Sigmoid colon (tissue), 7 donors: ENCODE measurements at places on chromosomes 12 and 14. TPM values are rescaled to one million over a fixed set of nuclear protein-coding genes. Genes with fewer than 3 reads are reported as not detected.

DNA sequence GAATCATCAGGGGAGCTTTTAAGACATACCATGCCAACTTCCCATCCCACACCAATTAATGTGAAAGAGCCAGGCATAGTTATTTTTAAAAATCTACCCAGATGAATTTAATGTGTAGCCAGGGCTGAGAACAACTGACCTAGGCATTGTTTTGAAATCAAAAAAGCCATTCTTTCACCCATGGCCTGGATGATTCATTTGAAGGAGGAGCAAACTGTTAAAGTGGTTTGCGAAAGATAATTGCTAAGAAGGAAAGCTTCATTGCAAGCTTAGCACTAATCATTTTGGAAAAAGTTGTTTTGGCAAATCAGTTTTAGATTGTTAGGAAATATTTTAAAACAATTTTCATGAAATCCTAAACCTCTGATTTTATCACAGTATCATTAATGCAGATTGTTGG lies 2.1 kb upstream of the GTSF1 start:
- DNase-seq, result no peak
- no peak overlapping the region for H3K27ac ChIP-seq
- peaks cover 3% of the 10 kb centered on the region for H3K4me1 ChIP-seq
- no peaks in the 10 kb centered on the region for H3K27me3 ChIP-seq

DNA sequence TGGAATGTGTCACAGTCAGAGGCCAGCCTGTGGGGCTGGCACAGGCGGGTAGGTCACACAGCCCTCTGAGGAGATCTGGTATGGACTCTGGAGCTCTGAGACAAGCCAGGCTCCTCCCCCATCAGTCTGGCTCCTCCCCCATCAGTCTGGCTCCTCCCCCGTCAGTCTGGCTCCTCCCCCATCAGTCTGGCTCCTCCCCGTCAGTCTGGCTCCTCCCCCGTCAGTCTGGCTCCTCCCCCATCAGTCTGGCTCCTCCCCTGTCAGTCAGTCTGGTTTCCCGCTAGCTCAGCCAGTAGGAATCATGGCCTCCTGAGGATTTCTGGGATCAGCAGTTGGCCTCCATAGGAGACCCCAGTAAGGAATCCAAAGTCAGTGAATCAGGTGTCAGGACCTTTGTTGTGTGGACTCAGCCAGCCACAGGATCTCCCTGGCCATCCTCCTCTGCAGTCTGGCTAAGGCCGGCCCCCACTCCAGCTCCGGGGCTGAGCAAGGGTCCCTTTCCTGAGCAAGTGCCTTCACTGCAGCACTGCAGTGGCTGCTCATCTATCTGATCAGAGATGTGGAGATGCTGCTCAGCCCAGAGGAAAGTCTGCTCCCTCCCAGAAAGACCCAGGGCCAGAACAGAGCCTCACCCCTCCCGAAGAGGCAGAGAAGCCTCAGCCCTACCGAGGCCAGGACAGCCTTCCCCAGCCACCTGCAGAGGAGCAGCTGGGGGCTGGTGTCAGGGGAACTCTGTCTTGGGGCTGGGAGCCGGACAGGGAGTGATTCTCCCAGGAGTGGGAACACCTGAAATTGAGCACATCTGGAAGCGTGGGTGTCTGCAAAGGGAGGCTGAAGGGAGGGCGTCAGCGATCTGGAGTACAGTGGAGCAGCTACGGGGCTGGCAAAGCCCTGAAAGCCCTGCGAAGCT lies 35.7 kb downstream of the IQSEC3 start:
- peak; percentile 38 for DNase-seq
- no peaks in the 10 kb centered on the region for H3K4me1 ChIP-seq
- no peak overlapping the region for H3K4me3 ChIP-seq
- H3K36me3 ChIP-seq, result no peaks in the 10 kb centered on the region
- no peak overlapping the region for H3K27ac ChIP-seq

- H3K27ac ChIP-seq, result no peak overlapping the region
- H3K27me3 ChIP-seq, result no peaks in the 10 kb centered on the region
- H3K4me1 ChIP-seq, result no peaks in the 10 kb centered on the region
Measured at GRCh38 chr14:36477266-36477665, 42.8 kb downstream of the NKX2-1 start.

DNA sequence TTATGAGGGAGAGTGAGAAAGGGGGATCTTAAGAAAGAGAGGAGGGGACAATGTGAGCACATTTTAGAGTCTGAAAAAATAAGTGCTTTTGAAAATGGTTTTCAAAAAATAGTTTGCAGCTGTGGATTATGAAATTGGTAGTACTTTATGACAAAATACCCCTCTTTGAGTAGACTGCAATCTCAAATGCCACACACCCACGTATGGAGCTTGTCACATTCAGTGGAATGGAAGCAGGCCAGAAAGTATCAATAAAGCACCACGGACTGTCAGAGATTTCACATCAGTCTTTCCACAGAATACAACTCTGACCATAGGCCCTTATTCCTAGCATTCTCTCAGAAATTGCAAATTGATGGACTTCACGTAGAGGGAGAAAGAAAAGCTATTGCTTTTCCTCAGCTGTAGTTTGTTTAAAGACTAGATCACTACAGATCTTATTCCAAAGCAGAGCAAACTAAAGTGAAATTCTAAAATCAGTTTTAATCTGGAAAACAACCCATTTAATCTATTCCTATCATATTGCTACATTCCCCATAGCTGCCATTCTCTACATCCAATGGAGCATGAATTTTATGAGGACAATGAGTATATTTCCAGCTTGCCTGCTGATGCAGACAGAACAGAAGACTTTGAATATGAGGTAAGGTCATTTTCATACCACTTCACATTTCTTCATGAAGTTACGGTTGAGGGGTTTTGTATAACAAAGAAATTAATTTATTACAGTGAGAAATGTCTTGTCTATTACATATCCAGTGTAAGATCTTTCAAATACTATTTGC lies 321.3 kb downstream of the PDZRN4 start:
- H3K27me3 ChIP-seq, result no peaks in the 10 kb centered on the region
- no peak for DNase-seq
- no peak overlapping the region for H3K27ac ChIP-seq
- peaks cover 20% of the 10 kb centered on the region for H3K36me3 ChIP-seq
- no peak overlapping the region for H3K4me3 ChIP-seq

DNA sequence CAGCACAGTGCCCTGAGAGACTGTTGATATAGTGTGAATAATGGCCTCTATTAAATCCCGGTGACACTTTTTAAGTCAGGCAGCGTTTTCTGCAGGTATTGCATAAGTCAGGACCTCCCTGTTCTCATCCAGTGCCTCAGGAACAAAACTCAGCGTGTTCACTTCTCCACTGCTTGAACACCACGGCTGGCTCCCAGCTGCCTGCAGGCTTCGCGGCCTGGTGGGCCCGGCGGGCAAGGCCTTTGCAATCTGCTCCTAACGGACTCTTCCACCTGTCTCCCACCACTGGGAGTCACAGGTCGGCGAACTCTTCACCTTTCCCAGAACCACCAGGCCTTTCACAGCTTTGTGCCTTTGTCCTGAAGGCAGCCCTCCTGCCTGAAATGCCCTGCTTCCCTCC lies 18.7 kb downstream of the RFX4 start:
- no peak for DNase-seq
- H3K27me3 ChIP-seq, result no peaks in the 10 kb centered on the region
- no peak overlapping the region for H3K27ac ChIP-seq
- no peak overlapping the region for H3K4me3 ChIP-seq

DNA sequence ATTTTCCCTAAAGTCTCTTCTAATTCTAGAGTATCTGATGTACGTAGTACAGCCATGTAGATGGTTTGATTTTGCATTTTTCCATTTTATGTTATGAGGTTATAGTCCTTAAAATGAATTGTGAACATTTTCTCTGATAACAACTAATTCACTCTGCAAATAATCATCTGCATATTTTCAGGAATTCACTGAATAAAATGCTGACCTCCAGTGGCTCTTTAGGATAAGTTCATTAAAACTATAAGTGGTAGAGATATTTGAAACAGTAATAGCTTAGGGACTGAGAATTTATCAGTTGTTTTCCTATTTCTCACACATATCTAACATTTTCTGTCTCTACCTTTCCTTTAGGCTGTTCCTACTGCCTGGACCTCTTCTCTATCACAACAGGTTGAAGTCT lies 4.4 kb downstream of the MSRB3 start:
- no peak overlapping the region for H3K27ac ChIP-seq
- H3K36me3 ChIP-seq, result no peaks in the 10 kb centered on the region
- no peak overlapping the region for H3K4me3 ChIP-seq
- no peak for DNase-seq
- H3K27me3 ChIP-seq, result no peaks in the 10 kb centered on the region
- peaks cover 77% of the 10 kb centered on the region for H3K4me1 ChIP-seq

Gene KLRC4
- polyA plus RNA-seq, result not detected
